ENCODE measurements at places on chromosomes 12 and 14.

DNA sequence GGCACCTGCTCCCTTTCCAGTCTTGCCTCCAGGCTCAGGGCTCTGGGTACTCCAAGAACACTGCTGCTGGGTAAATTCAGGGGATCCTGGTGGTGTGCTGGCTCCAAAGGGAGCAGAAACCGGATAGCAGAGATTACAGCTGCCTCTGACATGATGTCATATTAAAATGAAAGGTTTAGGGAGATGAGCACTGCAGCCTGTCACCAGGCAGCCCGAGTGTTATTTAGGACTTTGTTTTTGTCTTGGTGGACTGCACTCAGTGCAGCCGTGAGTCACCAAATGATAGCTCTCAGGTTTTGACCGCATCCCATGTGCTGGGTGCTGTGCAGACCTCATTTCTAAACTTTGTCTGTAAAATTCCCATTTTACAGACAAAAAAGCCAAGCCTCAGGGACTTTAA, 266.0 kb upstream of the CRY1 start:
- no peak for DNase-seq

DNA sequence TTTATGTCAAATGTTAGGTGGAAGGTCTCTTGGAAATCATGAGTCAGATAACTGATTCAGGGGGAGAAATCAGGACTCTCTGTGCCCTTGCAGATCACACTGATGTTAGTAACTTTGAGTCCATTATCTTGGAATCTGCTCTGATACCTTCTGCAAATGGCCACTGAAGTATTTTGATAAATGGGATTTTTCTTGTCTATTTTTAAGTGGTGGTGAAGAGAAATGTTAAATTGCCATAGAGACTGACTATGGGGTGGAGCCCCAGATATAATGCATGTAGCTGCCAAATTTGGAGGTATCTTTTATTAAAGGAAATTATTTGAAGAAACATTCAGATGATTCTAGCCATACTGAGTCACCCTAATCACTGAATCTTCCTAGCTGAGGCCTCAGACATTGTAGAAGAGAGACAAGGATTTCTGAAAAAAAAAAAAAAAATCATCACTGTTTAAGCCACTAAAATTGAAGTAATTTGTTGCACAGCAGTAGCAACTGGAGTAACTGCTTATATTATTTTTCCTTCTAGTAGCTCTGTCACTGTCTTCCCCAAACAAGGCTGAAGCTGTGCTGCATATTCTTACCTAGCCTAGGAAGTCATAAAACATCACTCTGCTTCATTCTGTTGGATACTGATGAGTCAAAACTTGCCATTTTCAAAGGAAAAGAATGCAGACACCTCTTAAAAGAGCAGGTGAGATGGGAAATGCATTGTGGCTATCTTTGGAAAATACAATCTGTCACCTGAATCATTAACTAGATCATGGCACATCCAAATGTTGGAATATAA, 36.0 kb upstream of the CLEC14A start:
- DNase-seq = no peak

GRCh38 chr12:7479771-7480170, 23.8 kb downstream of the CD163 start:
- no peak for DNase-seq

DNA sequence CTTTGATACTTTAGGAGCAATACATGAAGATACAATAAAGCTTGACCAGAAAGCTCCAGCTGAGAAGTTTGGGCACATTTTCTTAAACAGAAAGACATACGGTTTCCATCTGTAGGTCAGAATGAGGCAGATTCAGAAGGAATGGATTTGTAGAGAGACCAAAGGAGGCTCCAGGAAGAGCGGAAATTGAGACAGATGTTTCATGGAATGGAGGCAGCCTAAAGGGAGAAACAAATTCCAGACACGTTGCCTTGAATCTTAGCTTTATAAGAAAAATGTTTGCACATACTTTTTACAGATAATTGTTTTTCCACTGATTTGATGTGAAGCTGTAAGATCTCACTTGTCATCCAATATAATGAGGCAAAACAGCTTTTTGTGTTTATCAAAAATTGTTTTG, 24.8 kb downstream of the EPYC start:
- no peak for DNase-seq

- no peak for DNase-seq
These were observed 81.8 kb downstream of the SLC38A1 start for GRCh38 chr12:46187023-46187422.

GRCh38 chr12:57434517-57435223, at the start of gene INHBC:
Gene INHBC, plus strand, starts transcription at chr12:57434784. Its CDS starts 103 bp downstream, at chr12:57434887.
- no peak for DNase-seq

GRCh38 chr12:89157413-89157812, 194.9 kb downstream of the DUSP6 start:
- DNase-seq = no peak

DNA sequence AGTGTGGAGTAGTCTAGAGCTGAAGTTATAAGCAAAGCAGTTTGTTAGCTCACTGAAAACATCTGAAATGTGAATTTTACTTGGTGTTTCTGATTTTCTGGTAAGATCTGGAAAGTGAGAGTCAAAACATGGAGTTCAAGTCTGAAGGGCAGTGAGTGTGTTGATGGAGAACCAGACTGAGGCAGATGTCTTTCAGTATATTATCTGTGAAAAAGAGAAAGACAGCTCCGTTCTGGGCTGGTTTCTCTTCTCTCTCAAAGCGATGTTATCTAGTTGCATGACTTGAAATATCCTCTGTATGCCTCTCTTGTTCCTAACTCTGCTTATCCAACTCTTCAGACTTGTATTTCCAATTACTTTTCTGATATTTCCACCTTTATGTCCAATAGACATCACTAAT, 381.9 kb upstream of the RGS6 start:
- no peak for DNase-seq

DNA sequence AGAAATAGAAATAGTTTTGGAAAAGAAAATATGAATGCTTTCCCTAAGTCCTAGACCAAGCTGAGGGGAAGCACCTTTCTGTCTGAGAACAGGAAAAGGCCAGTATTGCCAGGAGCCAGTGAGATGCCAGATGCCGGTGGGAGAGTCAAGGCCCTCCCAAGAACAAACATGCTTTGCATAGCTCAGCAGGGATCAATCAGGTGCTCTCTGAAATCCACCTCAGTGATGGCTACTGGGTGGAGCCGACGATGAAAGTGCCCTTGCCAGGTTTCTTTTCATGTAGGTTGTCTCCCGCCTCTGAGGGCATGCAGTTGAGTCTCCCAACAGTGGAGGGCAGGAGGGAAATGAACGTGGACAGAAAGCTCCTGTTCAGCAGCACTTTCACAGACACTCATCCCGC, 28.3 kb downstream of the DEGS2 start:
- no peak for DNase-seq

DNA sequence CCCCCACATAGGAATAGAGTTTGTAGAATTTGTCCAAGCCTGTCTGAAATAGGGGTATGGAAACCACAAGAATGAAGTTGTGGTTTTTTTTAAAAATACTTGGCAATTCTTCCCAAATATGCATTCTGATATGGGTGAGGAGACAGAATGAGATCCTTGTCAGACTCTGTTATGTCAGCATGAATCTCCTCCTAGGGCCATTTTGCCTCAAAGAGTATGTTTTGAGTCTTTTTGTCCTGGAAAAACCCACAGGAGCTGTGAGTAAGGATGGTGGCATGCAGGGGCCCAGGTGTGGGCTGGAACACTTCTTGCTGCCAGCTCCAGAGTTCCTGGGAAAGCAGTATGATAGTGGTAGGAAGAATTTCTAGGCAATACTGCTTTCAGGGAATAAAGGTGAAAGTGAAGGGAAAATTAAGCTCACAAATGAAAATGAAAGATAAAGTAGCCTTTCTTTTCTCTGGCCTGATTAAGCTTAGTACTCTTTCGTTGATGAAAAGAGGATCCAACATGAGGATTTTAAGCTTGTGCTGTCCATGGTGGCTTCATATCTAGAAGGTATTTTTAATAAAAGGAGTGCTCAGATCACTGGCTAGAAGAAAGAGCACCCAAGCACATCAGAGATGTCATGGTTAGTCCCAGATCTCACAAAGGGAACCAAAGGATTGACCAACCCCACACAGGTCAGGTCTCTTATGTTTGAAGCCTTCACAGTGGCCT, 130.8 kb downstream of the LLPH start:
- DNase-seq = no peak

DNA sequence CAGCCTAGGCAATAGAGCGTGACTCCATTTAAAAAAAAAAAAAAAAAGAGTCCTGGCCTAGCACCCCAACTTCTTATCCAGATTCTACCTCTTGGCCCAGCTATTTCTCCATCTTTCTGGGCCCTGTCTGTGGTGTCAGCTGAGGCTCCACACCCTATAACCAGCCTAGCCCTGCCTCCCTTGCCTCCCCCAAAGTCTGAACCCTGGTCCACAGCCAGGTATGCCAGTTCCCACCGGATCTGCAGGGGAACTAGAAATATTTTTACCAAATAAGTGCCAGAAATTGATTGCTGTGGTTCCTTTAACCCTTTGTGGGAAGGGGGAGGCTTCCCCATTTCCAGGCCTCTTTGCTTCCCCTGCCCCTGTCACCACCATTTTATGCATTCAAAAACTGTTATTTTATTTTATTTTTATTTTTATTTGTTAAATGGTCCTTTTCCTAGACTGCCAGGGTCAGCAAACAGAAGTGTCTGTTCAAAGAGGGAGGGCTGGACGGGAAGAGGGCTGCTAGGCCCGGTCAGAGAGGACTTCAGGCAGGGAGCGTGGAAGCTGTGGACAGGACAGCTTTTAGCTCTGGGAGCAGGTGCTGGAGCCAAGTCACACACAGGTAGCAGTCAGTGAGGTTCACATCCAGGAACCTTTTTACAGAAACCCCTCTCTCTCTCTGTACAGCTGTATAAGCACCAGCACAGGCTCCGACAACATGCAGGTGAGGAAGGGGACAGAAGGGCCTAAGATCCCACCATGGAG, 23.2 kb downstream of the TTC9 start:
- DNase-seq = no peak

- DNase-seq = no peak
These were observed 364.1 kb downstream of the EGLN3 start for GRCh38 chr14:33586806-33587205.
